ENCODE measurements at places on chromosomes 4 and X.

DNA sequence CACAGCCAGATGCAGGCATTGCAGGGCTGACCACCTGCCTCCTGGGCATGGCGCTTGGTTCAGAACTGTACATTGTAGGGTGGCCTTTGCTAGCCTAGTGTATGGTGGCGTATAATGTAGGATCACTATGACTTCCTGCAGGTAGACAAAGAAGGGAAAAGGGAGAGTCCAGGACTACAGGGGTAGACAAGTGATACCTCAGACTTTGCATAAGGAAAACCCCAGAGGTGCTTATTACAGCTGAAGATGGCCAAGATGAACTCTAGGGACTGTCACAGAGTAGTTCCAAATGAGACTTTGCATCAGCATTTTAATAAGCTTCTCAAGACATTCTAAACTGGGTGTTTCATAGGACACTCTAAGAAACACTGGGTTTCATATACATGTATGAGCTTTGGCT lies 116.4 kb upstream of the PUDP start:
- no peak for DNase-seq

- no peak for DNase-seq
Measured at GRCh38 chr4:89337681-89338080, 30.1 kb upstream of the GPRIN3 start.

DNA sequence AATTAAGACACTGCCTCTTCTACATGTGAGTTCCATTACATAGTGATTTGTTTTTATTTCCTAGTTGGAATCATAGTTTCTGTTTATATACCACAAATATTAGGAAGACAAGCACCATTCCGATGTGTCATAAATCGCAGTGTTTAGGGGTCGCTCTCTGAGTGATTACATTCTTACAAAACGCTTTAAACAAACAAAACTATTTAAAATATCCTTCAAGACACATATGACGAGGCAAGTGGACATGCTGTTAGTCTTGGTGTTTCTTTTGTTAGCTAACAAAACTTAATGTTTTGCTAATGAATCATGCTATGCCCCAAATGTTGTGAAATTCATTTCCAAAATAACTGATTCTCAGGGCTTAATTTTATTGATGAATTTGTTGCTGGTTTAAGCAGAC lies 1219.3 kb upstream of the PRKX start:
- DNase-seq: no peak

- no peak for DNase-seq
Measured at GRCh38 chrX:43978226-43978625, 5.0 kb upstream of the NDP start.

DNA sequence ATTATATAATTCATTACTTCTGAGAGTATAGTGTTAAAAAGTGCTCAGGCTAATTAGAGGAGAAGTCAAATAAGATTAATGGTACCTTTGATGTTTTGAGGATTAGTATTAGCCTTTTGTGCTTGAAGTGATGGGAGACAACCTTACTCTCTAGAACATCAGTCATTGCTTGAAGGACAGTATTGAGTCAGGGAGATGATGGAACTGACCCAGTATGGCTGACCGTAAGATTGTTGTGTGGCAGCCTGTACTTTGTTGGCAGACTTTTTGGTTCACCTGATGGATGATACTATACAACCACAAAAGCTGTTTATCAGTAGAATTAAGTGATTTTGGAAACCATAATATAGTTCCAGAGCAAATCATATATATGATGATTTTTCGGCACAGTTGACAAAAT lies 9.9 kb downstream of the OGT start:
- no peak for DNase-seq
